ENCODE measurements at places on chromosomes 1 and 21.

- DNase-seq, result no peak
Measured at GRCh38 chr1:91591175-91591974, 90.7 kb downstream of the CDC7 start.

GRCh38 chr1:89739013-89739843 lies 81.6 kb upstream of the LRRC8D start:
- DNase-seq, result no peak

DNA sequence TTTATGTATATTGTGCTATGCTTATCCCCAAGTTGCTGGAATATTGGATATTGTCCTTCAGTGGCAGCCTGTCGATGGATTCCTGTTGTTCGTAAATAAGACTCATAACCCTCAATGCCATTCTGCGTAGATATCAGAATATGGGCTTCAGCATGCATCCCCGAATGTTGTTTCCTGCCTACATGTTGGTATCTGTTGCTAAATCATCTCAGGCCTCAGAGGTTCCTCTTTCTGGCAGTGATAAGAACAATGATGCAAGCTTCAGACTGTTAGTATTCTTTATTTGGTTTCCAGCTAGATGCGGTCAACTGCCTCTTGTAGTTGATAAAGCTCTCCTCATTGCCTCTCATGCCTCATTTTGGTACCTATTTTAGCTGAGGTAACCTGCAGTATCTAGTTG lies 2082.6 kb downstream of the MRPL39 start:
- no peak for DNase-seq

- no peak for DNase-seq
Measured at GRCh38 chr1:4076346-4076745, 176.3 kb upstream of the C1orf174 start.

GRCh38 chr1:54254055-54254454 lies 54.1 kb downstream of the MRPL37 start:
- no peak for DNase-seq

DNA sequence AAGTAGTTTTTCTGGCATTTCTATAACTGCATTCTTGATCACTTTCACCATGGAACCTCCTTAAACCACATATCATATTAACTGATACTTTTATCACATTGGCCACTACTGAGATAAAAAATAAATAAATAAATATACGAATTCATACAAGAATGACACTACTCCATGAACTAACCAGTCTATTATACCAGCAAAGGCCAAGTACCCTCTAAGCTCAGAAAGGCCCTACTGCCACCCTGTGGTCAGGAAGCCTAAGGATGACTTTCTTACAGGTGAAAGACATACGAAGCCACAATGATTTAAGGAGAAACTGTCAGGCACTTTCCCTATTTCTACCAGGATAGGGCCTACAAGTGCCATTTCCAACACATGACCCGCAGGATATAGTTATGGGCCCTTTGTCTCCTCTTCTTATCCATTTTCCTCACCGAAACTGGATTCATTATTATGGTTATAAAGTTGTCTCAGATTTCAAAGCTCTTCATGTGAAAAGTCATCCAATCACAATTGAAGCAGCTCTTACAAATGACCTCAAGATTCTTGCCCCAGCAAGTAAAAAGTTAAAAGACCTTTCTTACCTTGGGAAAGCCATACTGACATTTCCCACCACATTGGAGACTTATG lies 23.9 kb downstream of the DNAJC8 start:
- peak; percentile 45 for DNase-seq

- no peak for DNase-seq
Measured at GRCh38 chr1:109984190-109984455, 442 bp upstream of the AHCYL1 start.

DNA sequence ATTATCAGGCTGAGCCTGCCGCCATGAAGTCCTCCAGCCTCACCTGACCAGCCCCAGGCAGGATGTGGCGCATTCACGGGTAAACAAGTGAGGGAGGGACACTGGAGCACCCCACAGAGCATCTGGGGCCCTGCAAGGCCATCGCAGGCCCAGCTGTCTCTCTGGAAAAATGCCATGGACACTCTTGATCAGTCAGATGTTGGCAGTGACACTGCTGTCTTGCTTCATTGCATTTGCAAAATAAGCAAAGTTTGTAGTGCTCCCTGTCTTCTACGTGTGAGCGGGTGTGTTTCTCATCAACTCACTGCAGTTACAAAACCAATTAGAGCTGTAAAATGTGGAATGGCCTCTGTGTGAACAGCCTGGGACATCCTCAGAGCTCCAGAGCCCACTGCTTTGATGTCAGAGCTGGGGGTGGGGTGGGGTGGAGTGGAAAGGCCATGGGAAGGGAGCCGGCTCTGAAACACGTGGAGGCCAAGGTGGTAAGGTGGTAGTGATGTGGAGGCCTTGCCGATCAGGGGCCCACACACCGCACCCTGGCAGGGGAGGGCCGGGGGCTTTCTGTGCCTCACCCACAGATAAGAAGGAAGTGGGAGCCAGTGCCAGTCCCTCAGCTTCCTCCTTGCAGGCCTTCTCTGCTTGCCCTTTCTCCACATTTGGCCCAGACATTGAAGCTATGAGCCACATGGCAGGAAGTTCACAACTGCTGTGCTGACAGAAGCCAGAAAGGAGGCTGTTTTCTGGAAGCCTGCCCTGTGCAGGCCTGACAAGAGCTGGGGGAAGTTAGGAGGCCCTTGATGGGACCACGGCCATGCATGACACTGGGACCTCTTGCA lies 254.9 kb downstream of the RHOU start:
- no peak for DNase-seq

All from HTR-8/SVneo (cell line).